WTC11 (cell line): ENCODE measurements at places on chromosomes 11 and 22.

GRCh38 chr11:1129143-1129610, 28.6 kb upstream of the MUC5AC start:
- H3K36me3 ChIP-seq, result peaks cover 3% of the 10 kb centered on the region; the same call in 1 of the 2 replicates
- H3K27ac ChIP-seq, result no peak overlapping the region
- no peaks in the 10 kb centered on the region for H3K4me1 ChIP-seq
- peak; percentile 8 for DNase-seq

DNA sequence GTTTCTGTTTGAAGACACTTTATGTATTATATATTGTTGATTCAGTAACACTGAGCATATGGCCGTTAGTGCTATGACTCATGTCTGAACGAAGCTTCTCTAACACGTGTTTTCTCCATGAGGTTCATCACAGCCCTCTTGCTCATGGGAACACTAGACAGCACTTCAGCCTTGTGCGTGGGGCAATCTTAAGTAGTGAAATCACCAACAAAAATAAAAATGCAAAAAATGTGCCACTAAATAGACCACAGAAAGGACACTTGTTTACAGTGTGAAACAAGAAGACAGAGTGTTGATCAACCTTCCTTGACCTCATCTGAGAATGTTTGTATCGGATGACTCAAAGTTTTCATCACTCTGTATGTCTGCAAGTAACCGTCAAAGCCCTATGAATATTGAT, 94.5 kb downstream of the FDX1 start:
- DNase-seq, result no peak
- H3K4me1 ChIP-seq, result no peaks in the 10 kb centered on the region
- no peak overlapping the region for H3K27ac ChIP-seq
- no peaks in the 10 kb centered on the region for H3K27me3 ChIP-seq

DNA sequence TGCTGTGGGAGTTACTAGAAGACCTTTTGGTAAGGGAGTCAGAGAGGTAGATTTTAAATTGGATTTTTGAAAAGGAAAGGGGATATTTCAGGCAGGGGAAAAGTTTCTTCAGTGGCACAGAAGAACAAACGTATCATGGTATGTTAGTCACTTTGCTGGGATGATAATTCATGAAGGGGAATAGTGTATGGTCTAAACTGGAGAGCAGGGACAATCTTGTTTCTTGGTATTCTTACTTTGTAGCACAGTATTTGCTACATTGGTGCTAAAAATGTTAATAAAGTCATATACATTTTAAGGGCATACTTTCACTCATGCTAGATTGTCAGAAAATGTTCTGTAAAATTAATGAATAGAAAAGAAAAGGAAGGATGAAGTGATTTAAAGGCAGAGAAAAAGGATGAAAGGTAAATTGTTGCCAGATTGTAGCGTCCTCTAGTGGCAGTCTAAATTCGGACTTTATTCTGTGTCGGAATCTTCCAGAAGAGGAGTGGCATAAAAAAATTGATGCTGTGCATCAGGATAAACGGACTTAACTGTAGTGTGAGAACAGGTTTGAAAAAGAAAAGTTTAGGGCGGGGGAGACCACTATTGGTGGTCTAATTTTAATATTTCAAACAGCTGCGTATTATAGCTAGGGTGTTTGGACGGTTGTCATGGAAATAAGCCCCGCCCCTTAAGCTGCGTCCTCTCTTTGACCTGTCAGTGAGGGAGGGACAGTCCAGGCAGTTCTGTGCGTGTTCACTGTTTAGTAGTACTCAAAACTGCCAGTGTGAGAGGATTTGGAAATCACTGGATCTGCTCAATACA, at the start of gene BCO2:
Gene BCO2, plus strand, starts transcription at position 724 of the 810 bp plus-strand sequence. CDS start 90 bp downstream, outside the sequence.
- H3K27me3 ChIP-seq, result no peaks in the 10 kb centered on the region
- no peak within 1 kb of the TSS for H3K27ac ChIP-seq
- peak; percentile 69 for DNase-seq
- peak within 1 kb of the TSS; percentile 58 for H3K4me3 ChIP-seq
- H3K36me3 ChIP-seq, result no peaks in the 10 kb centered on the region

DNA sequence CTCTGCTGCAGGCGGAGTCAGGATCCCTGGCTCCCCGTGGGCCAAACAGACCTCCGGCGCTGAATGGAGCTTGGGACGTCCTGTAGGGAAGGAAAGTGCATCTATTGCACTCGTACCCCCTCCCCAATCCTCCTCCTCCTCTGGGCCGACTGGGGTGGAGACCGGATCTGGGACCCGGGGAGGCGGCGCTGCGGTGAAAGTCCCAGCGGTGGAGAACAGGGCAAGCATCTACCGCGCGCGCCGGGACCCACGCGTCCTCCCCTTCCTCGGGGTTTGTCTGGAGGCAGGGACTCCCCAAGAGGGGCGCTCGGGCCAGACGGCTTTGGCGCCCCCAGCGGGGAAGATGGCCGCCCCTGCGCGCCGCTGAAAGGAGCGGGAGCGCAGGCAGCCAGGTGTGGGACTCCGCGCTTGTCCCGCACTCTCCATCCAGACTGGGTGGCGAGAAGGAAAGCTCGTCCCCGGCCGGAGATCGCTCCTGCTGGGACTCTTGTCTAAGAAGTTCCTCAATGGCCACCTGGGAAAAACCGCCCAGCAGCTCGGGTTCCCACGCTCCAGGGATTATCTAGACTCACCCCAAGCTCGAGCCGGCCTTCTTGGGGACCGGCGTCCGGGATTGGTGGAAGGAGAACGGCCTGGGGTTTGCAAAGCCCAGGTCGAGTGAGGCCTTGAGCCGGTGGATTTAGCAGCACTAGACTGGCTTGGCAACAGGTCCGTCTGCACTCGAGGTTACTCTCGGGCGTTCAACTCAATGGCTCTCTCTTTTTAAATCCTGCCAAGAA, 718 bp downstream of the FADS2 start:
- H3K4me3 ChIP-seq, result peak overlapping the region; percentile 85
- H3K27me3 ChIP-seq, result no peaks in the 10 kb centered on the region
- 0 out of 2 replicates have a peak, but pooled peaks cover 3% of the 10 kb centered on the region for H3K36me3 ChIP-seq
- peaks cover 59% of the 10 kb centered on the region for H3K4me1 ChIP-seq
- H3K27ac ChIP-seq, result peak overlapping the region; percentile 90
- peak; percentile 64 for DNase-seq

DNA sequence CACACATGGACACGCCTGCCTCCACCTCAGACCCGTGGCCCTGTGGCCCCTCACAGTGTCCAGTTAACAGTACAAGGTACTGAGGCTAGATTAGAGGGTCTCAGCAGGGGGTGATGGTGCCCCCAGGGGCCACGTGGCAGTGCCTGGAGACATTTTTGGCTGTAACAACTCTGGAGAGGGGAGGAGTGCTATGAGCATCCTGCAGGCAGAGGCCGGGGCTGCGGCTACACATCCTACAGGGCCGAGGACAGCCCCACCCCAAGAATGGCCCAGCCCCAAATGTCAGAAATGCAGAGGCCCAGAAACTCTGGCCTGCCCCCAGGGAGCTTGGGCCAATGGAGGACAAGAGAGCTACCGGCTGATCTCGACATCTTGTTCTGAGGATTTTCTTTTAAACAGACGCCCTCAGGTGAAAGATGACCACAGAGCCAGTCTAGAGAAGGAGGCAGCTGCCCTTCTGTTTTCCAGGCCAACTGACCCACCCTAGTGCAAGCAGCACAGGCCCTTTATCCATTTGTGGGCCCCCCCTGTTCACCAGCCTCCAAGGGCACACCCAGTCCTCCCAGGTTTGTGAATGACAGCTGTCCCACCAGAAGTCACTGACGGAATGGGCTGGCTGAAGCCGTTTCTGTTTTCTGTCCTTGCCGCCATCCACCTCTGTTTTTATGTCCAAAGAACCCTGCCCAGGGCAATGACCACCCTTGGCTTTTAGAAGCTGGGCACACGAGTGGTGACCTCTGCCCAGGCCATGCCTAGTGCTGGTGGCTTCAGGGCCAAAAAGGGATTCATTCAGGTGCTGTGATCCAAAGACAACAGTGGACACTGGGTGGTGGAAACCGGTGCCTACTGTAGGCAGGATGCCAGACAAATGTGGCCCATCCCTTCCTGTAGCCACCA, 85.2 kb upstream of the LINC01488 start:
- peaks cover 6% of the 10 kb centered on the region; the same call in 1 of the 2 replicates for H3K4me1 ChIP-seq
- H3K27ac ChIP-seq, result no peak overlapping the region
- no peak for DNase-seq
- H3K36me3 ChIP-seq, result peaks cover 3% of the 10 kb centered on the region

- no peak overlapping the region for H3K4me3 ChIP-seq
- peaks cover 7% of the 10 kb centered on the region for H3K27me3 ChIP-seq
- H3K4me1 ChIP-seq, result peaks cover 8% of the 10 kb centered on the region
- peaks cover 9% of the 10 kb centered on the region; the same call in 1 of the 2 replicates for H3K36me3 ChIP-seq
- H3K27ac ChIP-seq, result peak overlapping the region; percentile 86
- DNase-seq, result no peak
Observed at GRCh38 chr22:49925525-49926128, 7.2 kb downstream of the CRELD2 start.
